ENCODE measurements at places on chromosomes 6 and 20. TPM values are rescaled to one million over a fixed set of nuclear protein-coding genes. Genes with fewer than 3 reads are reported as not detected.

The PXDC1 gene
- 104 TPM for total RNA-seq

The KCNK5 gene
- not detected for total RNA-seq

The TP53TG5 gene
- not detected for total RNA-seq

The SLCO4A1 gene
- total RNA-seq: 5.0 TPM

The FAM217A gene
- not detected for total RNA-seq

The C6orf58 gene
- total RNA-seq: 0.50 TPM

The HSF2 gene
- 25.6 TPM for total RNA-seq

The IFT52 gene
- 25.6 TPM for total RNA-seq

The CYB5R4 gene
- 1.6 TPM for total RNA-seq

The PRND gene
- total RNA-seq: 2.4 TPM

The GTSF1L gene
- total RNA-seq: not detected

The OPRM1 gene
- not detected for total RNA-seq

The NNAT gene
- total RNA-seq: not detected

The EPPIN gene
- not detected for total RNA-seq

The RIMS4 gene
- total RNA-seq: not detected

The PRICKLE4 gene
- total RNA-seq: 2.3 TPM

The MEP1A gene
- not detected for total RNA-seq

The BPIFB2 gene
- not detected for total RNA-seq

The ZSWIM3 gene
- total RNA-seq: 9.9 TPM
